ENCODE measurements at places on chromosomes 6 and 20.

- DNase-seq: no peak
Observed at GRCh38 chr20:59013959-59014608, 5.1 kb upstream of the TUBB1 start.

GRCh38 chr6:113306552-113307145 lies 550.5 kb upstream of the MARCKS start:
- DNase-seq: peak; percentile 53

DNA sequence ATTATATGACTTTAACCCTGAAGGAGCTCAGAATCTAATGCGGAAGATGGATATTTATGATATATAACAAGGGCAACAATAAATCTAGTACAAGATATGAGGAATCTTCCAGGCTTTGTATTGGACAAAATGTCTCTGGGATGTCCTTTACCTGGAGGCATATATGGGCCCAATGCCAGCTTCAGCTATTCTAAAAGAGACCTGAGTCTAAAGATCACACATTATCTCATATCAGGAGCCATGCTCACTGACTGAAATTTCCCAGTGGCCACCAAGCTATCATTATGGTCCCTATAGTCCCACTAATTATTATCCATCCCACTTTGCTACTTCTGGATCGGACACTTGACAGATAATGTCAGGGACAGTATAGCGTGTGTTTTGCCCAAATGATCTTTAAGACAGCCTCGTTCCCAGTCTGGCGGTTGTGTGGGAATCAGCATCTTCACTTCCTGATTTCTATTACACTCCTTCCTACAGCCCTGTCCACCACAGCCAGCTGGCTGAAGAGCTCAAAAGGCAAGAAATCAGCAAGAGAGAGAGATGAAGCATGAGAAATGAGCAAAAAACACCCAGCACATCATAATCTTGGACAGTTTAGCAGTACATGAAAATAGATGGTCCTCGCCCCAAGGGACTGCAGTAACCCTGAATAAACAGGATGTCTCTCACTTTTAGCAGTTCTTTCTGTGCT lies 34.9 kb downstream of the KLHL31 start:
- peak; percentile 71 for DNase-seq

DNA sequence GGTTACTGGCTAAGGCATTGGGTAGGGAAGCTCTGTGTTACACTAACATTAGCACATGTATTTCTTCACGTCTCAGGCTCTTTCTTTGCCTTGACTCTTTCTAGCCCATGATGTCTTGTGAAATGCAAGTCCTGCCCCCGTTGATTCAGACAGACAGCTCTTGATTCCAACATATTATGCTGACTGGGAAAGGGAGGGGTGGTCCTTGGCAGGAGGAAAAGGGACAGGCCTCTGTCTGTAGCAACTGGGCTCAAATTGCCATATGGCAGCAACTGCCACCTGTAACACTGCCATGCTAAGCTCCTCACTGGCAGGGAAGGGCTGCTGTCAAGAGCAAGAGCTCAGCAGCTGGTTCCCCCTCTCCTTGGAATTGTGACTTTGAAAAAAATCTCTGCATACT lies 5.7 kb upstream of the KCNK15 start:
- DNase-seq: no peak

- DNase-seq: peak; percentile 58
Observed at GRCh38 chr6:136426627-136427377, 123.4 kb downstream of the MAP7 start.

- no peak for DNase-seq
Observed at GRCh38 chr6:35176301-35177024, 35.3 kb upstream of the TCP11 start.

DNA sequence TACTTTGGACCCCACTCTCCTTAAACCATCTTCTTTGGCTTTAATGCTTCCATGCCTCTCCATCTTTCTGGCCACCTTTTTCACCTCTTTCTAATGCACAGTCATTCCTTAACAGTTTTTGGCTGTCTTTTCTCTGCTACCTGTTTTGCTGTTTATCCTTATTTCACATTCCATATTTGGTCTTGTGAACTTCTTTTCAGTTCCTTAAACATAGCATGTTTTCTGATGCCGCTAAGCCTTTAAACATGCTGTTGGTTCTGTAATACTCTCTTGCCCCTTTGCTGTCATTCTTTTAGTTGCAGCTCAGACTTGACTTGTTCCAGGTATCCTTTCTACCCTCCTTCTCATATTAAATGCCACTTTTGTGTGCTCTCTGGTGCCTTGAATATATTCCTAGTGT lies 35.8 kb downstream of the TOP1 start:
- DNase-seq: no peak

DNA sequence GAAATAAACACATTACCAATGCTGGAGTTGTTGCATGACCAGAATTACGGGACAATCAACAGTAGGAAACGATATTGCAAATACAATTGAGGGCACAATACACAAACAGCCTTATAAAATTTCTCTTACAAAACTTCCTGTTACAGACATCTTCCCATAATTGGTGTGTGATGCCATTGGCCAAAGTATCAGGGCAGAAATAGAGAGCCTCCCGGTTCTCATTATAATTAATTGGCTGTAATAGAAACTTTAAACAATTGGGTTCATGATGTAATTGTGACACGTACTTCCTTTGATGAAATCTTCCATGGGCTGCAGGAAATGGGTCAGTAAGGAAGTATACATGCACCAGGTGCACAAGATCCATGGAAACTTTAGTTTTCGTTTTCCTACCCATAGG lies 40.3 kb upstream of the RALGAPA2 start:
- DNase-seq: peak; percentile 58

DNA sequence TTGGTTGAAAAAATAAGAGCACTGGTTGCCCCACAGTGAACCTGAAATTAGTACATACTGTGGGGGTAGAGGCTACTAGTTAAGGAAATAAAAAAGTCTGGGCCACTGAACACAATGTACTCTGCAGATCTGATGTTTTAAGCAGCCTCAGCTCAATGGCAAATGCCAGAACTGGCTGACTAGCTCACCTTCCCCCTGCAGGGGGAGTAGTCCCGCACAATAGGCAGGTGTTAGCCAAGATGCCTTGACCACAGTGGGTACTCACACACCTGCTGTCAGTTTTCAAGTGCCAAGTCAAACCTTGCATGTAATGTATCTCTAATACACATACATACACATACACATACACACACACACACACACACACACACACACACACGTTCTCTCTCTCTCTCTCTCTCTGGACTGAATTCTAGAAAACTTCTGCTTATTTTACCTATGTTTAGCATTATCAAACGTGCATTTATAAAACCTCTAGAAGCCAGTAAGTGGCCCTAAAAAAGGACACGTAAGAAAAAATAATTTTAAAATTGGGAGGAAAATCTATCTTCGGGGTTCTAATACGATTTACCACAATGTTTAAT lies 36.1 kb downstream of the GMDS start:
- no peak for DNase-seq

GRCh38 chr6:128057541-128057940 lies 156.7 kb upstream of the THEMIS start:
- DNase-seq: no peak

DNA sequence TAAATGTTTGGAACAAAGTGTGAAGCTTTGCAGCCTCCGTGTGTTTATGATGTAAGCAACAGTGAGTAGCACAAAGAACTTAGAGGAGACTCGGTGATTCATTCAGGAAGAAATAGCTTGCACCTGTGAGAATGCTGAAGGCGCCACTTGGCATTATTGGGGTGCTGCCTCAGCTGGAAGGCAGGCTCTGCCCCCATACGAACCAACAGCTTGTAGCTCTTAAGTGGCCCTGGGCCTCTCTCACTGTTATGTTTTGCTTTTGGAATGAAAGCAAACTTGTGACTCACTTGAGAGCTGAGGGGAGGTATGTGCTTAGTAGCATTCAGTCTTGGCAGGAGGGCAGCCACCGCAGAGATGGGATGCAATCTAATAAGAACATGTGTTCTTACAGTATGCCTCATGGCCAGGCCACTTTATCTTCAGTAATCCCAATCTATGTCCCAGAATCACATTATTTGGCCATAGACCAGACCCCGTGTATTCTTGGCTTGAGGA lies 310.7 kb downstream of the EYA4 start:
- no peak for DNase-seq

GRCh38 chr6:37630281-37630799 lies 67.3 kb downstream of the MDGA1 start:
- peak; percentile 99 for DNase-seq

GRCh38 chr6:34554291-34555006 lies 1.7 kb downstream of the SPDEF start:
- no peak for DNase-seq

GRCh38 chr6:99521633-99522151 lies 6.5 kb upstream of the USP45 start:
- DNase-seq: no peak

GRCh38 chr6:158960026-158960425 lies 40.0 kb downstream of the RSPH3 start:
- DNase-seq: no peak

GRCh38 chr20:53914781-53915445 lies 155.5 kb downstream of the BCAS1 start:
- no peak for DNase-seq

- DNase-seq: no peak
Observed at GRCh38 chr6:105641504-105641903, 238.6 kb upstream of the PREP start.

- no peak for DNase-seq
Observed at GRCh38 chr6:147837540-147837939, 329.1 kb downstream of the SAMD5 start.

DNA sequence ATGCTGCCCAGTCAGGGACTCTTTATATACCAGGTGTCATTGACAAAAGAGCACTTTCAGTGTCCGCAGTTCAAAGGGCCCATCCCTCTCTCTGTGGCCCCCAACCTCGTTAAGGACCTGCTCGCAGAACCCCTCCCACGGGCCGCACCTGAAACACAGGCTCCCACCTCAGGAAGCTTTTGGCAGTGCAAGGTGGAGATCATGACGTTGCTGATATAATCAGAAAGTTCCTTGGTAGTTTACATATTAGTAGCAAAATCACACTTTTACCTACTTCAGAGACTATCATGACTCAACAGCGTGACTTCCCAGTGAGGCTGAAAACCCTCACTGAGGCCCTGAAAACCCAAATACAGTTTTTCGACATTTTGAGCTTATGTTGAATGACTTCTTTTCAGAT lies 4.1 kb downstream of the TTLL2 start:
- DNase-seq: no peak

GRCh38 chr20:1968964-1969363 lies 24.9 kb downstream of the PDYN start:
- no peak for DNase-seq

GRCh38 chr6:548091-548490 lies 108.8 kb downstream of the HUS1B start:
- no peak for DNase-seq

- no peak for DNase-seq
Observed at GRCh38 chr20:60271597-60271996, 313.4 kb downstream of the CDH26 start.

DNA sequence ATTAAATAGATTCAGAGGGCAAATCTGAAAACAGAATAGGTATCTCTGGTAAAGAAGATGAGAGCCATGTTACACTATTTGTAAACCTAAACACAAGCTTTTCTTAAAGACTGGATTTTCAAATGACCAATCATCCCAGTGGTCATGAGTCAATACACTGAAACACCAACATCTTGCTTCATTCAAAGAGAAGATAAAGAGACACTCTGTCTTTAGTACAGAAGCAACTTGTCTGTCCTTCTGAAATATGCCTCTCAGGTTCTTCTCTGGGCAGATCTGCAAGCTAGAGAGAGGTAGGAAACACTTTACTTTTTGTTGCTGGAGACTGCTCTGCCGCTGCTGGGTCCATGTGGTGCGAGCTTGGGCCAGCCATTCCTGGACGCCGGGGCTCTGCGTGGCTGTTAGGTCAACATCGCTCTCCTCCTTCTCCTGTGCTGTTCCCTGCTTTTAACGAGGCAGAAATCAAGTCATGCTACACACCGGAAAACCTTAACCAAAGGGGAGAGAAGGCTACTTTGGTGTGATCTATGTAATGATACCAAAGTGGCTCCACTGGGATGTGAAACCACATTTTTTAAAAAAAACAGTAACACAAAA lies 368.2 kb downstream of the SYNE1 start:
- DNase-seq: no peak

Data from inflammatory macrophage treated with lipopolysaccharide for 4 hours (primary cell).